ENCODE measurements at places on chromosomes 6 and 20. TPM values are rescaled to one million over a fixed set of nuclear protein-coding genes. Genes with fewer than 3 reads are reported as not detected.

The MEI4 gene
- 0.36 TPM for total RNA-seq

The PSMF1 gene
- total RNA-seq, result 60.0 TPM

The THBD gene
- total RNA-seq, result 1.1 TPM

- peaks cover 21% of the 10 kb centered on the region for H3K4me1 ChIP-seq
- no peaks in the 10 kb centered on the region for H3K27me3 ChIP-seq
- H3K36me3 ChIP-seq, result no peaks in the 10 kb centered on the region
- DNase-seq, result no peak
- no peak overlapping the region for H3K27ac ChIP-seq
- H3K4me3 ChIP-seq, result no peak overlapping the region
Observed at GRCh38 chr6:156804402-156804801, 27.2 kb downstream of the ARID1B start.

- H3K36me3 ChIP-seq, result no peaks in the 10 kb centered on the region
- H3K27ac ChIP-seq, result no peak overlapping the region
- no peak overlapping the region for H3K4me3 ChIP-seq
- peaks cover 6% of the 10 kb centered on the region for H3K4me1 ChIP-seq
- H3K27me3 ChIP-seq, result peaks cover 36% of the 10 kb centered on the region
Observed at GRCh38 chr20:23205611-23206041, 119.5 kb upstream of the CD93 start.

GRCh38 chr6:133590814-133591213 lies 298.1 kb upstream of the TCF21 start:
- no peak overlapping the region for H3K27ac ChIP-seq
- no peak for DNase-seq
- H3K27me3 ChIP-seq, result no peaks in the 10 kb centered on the region
- no peaks in the 10 kb centered on the region for H3K36me3 ChIP-seq
